ENCODE measurements at places on chromosomes 12 and 14.

DNA sequence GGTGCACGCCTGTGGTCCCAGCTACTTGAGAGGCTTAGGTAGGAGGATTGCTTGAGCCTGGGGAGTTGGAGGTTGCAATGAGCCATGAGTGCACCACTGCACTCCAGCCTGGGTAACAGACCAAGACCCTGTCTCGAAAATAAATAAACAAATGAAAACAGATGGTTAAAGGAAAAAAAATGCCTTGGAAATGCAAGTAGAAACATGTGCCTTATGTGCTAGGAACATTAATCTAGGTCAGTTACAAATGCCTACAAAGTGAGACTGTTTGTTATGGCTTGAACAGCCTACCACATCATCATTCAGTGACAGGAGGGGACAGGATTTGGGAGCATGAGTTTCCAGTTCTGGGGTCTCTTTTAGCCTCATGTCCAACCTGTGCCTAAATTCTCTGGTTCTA lies 52.4 kb upstream of the BCAT1 start:
- no peak for DNase-seq

- DNase-seq = no peak
These were observed 210.4 kb upstream of the FAR2 start for GRCh38 chr12:28938581-28939235.

DNA sequence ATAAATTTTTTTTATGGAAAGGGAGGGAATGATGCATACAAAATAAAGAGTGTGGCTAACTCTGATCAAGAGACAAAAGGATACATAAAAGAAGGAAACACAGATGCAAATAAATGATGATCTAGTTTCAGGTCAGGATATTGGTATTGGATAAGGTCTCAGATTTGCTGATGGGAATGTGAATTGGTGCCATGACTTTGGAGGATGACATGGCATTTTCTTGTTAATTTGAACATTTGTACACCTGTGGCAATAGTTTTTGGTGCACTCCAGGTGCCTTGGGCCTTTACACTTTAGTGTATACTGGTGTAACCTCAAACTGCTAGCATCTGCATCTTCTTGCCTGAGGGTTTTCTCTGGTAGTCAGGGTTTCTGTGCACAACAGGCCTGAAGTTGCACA lies 279.3 kb downstream of the TMEM121 start:
- DNase-seq = no peak

GRCh38 chr14:104092931-104093365 lies 7.4 kb downstream of the ASPG start:
- DNase-seq = no peak

DNA sequence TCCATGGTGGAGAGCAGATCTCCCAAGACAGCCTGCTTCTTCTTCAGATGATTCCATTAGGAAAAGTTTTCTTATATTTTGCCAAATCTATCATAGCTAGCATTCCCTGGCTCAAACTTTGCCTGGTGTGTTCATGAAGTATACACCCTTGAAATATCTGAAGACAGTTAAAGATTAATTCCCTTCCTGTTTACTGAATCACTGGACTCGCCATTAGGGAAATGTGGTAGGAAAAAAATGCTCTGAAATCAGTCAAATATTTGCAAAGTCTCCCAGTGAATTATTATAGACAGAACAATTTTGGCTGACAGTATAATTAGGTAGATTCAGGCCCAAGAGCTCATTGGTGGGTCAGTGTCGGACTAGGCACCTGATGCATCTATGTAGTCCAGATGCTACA lies 86.5 kb downstream of the PDZRN4 start:
- no peak for DNase-seq

DNA sequence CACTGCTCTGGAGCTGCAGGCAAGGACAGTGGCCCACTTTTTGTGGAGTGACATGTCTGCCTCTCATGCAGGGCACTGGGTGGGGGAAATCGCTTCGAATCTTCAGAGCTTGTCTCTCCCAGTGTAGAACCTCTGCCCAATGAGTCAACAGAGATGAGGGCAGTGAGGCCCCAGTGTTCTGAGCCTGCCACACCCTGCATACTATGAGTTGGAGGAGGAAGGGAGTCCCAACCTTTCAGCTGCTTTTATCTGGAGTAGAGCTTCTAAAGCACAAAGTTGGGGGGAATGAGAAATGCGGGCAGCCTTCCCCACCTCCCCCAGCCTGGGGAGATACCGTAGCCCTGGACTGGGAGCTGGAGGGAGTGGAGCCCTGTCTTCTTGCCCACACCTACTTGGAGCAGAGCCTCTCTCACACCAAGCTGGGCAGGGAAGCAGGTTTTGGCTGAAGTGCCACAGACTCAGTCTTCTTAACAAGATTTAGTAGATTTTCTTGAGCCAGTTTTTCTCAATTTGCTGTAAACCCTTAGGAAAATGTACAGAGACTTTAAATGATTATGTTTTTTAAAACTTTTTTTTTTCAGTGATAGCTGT lies 159.1 kb downstream of the ADGRD1 start:
- no peak for DNase-seq

DNA sequence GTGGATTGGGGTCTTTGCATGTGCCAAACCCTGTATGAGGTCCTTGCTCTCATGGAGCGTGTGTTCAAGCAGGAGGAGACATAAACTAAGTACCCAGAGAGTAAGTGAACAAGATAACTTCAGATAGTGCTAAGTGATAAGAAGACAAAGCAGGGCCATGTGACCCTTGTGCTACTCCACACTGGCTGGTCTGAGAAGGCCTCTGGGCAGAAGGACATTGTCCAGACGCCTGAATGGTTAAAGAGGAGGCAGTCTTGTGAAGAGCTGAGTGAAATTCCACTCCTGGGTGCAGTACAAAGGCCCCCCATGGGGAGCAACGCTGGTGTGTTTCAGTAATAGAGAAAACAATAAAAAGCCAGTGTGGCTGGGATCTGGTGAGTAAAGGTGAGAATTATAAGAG lies 93.3 kb upstream of the RIC8B start:
- no peak for DNase-seq

DNA sequence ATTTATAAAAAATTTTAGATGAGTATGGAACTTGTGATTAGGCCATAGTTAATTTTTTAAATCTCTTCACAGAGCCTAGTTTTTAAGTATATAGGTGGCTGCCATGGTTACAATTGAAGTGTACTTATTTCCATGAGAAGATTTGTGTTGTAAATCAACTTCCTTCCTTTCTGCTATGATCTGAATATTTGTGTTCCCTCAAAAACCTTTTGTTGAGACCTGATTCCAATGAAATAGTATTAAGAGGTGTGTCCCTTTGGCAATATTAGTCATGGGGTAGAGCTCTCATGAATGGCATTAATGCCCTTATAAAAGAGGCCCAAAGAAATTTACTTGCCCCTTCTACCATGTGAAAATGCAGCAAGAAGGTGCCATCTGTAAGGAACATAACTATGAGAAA lies 28.8 kb downstream of the ETNK1 start:
- no peak for DNase-seq

- DNase-seq = no peak
These were observed 451.3 kb downstream of the FOXG1 start for GRCh38 chr14:29217813-29218450.

DNA sequence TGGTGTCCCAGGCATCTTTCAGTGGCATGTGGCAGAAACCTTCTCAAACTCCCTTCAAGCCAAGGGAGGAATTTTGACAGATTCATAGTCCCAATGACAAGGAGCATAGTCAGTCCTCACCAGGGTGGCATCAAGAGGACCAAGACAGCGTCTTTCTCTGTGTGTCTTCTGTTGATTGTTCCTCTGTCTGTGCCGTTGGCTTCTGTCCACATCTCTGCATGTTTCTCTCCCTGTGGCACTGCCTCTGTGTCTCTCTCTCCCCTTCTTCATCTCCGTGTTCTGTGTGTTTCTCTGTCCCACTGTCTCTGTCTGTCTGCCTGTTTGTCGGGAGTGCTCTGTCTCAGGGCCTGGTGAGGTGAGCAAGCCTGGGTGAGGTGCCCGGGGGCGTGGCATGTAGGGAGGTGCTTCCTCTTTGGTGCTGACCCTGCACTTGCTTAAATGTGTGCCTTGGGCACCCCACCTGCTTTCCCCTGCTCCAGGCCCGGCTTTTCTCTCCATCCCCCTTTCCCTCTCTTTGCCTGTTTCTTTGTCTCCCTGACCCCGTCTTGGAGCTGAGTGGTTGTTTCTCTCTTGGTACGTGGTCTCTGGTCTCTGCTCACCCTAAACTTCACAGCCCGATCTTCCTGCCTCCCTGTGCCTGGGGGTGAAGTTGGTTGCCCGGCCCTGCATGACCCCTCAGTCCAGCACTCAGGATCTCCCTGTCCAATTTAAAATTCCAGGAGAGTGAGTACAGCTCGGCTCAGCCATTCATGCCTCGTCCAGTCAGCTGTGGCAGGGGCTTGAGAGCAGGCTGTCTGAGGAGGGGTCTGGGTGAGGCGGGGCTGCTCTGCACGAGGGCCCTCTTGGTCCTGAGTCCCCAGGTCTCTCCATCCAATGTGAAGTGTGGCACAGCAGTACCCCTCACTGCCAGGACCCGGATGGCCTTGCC lies 28.5 kb downstream of the JDP2 start:
- no peak for DNase-seq
